ENCODE measurements at places on chromosomes 5 and 9.

DNA sequence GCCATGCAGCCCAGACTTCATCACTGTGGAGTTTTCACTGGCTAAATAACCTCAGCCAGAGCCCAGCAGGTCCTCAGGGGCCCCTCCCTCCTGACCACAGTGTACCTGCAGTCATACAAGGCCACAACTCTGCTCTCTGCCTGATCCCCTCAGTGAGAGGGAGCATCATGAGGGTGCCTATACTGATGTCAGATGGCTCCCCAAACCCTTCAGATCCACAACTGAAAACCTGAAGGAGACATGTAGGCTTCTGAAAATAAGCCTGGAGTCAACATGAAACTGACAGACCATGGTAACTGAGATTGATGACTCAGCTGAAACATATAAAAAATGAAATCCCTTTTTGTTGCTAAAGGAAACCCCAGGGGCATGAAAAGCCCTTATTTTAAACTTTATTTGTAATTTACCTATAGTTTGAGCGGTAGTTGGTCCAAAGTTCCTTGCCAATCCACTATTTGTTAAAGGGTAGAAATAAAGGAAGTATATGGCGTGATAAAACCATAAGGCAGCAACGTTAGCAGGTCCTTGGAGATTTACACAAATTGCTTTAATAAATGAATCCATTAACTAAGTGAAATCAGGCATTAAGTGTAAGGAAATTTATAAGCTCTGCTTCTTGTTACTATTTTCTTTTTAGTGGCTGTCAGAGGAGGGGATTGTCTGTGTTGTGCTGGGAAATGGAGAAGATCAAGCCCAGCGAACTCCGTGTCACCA lies 68.3 kb downstream of the FGF1 start:
- DNase-seq = no peak

GRCh38 chr9:76557674-76558225 lies 98.8 kb downstream of the GCNT1 start:
- DNase-seq = peak; percentile 87

GRCh38 chr5:112737070-112737462 lies 619 bp upstream of the APC start:
- peak; percentile 17 for DNase-seq

- peak; percentile 97 for DNase-seq
Observed at GRCh38 chr5:132293992-132294727, at the start of gene SLC22A4. Gene SLC22A4, plus strand, starts transcription at chr5:132294394. Its CDS starts 223 bp downstream, at chr5:132294617.

GRCh38 chr5:9176641-9177040 lies 369.2 kb downstream of the SEMA5A start:
- DNase-seq = no peak

- no peak for DNase-seq
Observed at GRCh38 chr5:647727-648126, 35.6 kb downstream of the CEP72 start.

GRCh38 chr5:79074641-79075040 lies 5.1 kb downstream of the BHMT2 start:
- peak; percentile 83 for DNase-seq

GRCh38 chr5:102845041-102845440 lies 89.9 kb downstream of the PAM start:
- no peak for DNase-seq

DNA sequence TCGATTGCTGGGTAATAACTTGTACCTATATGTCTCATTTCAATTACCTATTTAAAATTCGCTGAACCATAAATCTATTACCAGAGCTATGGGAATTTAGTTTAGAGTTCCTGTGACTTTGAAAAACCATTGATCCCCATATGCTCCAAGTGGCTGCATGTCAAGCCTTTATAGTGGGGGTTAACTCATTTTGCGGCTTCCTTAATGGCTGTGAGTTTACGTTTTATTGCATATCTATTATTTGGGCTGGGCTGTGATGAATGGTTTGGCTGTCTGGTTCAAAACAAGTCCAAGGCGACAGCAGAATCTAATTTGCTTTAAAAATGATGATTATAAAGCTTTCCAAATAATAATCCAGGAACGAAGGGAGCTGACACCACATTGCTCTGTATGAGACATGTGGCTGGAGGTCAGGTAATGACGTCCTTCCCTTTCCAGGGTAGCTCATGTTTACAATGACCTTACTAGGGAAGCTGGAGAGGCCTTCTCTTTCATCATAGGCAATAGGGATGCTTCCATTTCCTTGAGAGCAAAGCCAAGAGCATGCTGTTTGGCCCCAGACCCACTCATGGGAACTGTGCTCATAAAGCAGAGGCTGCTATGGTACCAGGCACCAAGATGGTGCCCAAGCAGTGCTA lies 258.3 kb downstream of the HSPA4 start:
- DNase-seq = no peak

DNA sequence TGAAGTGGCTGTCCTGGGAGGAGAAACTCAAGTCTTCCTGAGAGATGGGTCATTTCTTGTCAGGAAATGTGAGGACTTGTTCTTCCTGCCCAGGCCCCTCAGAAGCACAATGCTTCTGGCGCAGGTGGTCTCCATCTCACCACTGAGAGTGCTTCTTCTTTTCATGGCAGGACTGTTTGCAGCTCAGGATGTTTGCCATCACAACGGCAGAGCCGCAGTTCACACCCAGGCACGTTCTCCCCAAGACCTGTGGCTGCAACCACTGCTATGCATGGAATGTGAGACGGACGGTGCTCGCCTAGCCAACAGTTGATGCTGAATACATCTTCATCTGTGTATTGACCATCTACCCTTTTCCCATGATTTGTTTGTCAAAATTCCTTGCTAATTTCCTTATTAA lies 216.3 kb downstream of the GADD45G start:
- DNase-seq = no peak

GRCh38 chr5:36889264-36889663 lies 12.7 kb downstream of the NIPBL start:
- no peak for DNase-seq

DNA sequence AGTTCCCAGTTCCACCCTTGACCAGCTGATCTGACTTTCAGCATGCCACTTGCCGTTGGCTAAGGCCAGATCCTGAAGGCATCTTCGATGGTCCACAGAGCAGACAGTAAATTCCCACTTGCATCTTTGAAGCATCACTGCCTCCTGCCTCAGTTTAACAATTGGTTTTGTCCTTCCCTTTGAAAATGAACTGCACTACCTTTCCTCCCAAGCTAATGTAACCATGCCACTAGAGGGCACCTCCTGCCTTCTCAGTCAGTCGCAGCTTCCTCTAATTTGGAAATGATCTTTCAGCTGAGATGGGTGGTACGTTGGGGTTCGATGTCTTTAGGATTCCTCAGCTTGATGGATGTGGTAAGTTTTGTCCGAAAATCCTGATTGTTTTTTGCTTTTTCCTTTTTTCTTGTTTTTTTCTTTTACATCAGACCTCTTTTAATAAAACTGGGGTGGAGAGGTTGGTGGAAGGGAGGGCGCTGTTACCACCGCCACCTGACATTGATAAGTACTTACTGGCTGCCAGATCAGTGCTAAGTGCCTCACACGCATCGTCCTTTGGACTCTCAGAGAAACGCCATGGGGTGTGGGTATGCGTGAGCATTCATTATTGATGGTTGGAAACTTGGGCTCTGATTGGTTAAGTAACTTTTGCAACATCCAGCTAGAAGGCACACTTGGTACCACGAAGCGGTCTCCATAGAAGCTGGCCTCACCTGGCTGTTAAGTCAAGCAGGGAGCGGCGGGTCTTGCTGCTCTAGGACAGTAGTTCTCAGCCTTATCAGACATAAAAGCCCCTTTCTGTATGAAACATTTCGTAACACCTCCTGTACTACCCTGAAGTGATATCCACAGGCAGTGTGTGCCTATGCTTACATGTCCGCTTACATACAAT lies 16.9 kb downstream of the PTTG1 start:
- peak; percentile 85 for DNase-seq

GRCh38 chr5:138824924-138825863 lies 49.9 kb downstream of the LRRTM2 start:
- peak; percentile 66 for DNase-seq

GRCh38 chr9:112670991-112671625 lies 46.8 kb downstream of the INIP start:
- no peak for DNase-seq

DNA sequence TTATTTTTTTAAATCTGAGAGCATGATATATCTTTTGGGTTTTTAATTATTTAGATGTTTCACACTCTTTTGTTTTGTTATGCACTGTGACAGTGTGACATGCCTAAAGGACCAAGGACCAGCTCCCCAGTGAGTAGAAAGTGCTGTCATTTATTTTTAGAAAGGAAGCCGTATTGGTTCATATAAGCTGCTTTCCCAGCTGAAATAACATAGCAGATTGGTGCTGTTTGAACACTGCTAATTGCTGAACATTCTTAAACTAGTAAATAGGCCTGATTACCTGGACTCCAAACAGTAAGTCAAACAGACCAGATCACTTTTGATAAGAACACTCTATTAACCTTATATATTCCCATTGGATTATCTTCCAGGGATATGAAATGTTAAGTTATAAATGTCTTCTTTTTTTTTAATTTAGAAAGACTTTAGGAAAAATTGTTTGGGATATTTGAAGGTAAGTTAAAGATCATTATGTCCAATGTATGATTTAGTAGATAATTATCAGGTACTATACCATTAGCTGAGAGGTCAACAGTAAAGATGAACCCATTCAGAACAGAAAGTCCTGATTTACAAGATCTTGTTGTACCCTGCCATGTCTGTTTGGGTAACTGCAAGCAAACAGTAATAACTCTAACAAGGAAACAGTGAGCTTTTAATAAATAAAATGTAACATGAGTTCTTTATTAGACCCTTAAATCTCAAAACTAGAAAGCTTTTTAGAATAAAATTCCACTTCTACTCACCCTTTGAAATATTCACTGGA lies 27.8 kb upstream of the ELL2 start:
- no peak for DNase-seq

DNA sequence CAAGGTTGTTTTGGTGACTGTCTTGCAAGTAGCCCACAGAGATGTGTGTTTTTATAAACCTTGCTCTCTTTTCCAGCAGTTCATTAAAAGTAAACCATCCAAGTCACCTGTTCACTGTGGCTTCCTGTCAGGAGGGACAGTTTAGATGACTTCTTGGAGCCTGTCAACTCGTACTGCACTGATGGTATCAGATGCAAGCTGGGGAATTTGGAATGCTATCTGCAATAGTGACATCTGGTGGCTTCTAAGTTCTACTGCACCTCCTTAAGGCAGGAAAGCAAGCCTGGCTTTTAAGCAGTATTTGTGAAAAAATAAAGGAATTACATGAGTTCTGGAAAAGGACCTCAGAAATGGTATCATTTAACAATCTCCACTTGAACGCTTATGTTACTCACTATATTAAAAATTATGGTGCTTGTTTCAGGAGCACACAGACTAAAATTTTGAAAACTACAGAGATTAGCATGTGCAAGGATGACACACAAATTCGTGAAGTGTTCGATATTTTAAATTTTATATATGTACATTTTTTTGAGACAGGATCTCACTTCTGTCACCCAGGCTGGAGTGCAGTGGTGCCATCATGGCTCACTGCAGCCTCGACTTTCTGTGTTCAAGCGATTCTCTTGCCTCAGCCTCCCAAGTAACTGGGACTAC lies 164.0 kb downstream of the TTC39B start:
- DNase-seq = peak; percentile 69

Data from ELR (cell line).